ENCODE measurements at places on chromosomes 7 and 10. TPM values are rescaled to one million over a fixed set of nuclear protein-coding genes. Genes with fewer than 3 reads are reported as not detected.

DNA sequence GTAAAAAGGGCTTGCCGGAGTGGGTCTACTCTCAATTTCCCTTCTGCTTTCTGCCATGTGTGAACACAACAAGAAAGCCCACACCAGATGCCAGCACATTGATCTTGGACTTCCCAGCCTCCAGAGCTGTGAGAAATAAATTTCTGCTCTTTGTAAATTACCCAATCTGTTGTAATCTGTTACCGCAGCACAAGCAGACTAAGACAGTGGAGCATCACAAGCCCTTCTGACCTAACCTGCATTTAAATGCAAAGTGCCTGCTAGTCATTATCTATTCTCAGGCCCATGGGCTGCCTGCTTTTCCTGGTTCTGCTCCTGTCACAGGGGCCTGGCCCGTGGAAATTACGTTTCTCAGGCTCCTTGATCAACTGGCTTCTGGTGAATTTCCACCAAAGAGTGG, 199.3 kb upstream of the AUTS2 start:
- no peak for DNase-seq

Gene OR13A1
- total RNA-seq: 0.68 TPM

DNA sequence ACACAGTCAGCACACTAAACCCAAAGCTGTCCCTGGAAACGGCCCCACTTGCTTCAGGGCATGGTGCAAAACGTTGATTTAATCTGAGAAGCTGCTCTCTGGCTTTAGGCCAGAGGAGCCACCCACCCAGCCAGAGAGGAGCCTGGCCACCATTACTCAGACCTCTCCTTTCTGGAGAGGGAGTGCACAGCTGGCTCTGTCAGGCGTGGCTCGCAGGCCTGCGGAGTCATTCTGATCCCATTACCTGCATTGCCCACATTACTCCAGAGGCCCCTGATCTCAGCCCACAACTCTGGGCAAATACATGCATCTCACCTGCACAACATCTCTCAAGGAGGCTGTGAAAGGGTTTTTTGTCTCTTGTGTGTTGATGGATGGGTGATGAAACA, 370.0 kb upstream of the IGFBP3 start:
- DNase-seq: no peak

Gene VAX1
- total RNA-seq: not detected

Measured in spleen (tissue), 13 donors.